ENCODE measurements at places on chromosomes 16 and 17.

DNA sequence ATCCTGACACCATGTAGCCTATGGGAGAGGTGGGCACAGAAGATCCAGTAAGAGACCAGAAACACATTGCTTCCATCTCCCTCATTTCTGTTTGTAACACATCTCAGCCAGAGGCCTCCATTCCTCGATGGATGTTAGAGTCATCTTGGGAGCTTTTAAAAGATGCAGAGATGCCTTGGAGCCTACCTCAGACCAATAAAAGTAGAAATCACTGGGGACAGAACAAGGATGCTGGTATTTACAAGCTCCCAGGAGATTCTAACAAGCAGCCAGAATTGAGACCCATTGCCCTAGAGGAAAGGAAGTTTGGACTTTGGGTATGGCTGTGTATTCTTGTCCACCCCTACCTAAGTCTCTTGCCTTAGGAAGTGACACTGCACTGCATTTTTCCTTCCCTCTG is 40.8 kb downstream of the HS3ST3A1 start:
- no peak for DNase-seq

DNA sequence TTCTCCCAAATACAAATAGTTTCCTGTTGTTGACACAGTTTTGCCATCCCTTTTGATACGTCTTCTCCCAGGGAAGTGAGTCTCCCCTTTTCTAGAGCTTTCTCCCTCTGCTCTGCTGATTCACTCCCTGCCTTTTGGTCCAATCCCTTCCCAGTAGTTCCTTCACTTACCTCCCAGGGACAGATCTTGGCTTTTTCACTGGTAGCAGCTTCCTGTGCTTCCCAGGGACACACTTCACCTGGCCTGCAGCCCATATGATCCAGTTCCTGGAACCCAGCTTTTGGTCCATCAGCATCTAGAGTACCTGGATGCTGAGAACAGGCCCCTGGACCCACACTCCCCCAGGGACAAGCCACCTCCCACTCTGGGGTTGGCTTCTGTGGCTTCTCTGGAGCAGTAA is 15.8 kb downstream of the GPR179 start:
- DNase-seq = no peak

GRCh38 chr16:52398021-52398420 is 148.9 kb downstream of the TOX3 start:
- no peak for DNase-seq

- no peak for DNase-seq
Observed at GRCh38 chr17:6172642-6173330, 102.6 kb downstream of the WSCD1 start.

GRCh38 chr16:84643180-84643583 is 5.1 kb upstream of the KLHL36 start:
- no peak for DNase-seq

DNA sequence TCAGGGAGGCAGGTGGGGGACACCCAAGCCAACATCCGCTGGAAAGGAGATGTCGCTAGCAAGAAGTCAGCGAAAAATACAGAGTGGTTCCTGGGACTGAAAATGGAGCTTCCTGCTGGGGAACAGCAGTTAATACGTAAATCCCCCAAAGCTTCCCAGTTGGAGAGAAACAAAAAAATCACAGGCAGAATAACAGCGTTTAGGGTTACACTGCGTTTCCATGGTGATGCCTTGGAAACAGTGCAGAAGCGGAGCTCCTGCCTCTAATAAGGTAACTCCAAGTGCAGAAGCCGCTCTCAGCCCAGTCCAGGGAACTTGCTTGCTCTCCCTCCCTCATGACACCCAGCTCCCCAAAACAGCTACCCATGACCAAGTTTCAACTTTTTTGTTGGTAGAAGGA is 73.4 kb downstream of the PLD6 start:
- DNase-seq = no peak

GRCh38 chr17:60640503-60640902 is 37.1 kb upstream of the BCAS3 start:
- DNase-seq = peak; percentile 43

- DNase-seq = no peak
Observed at GRCh38 chr16:1916640-1916990, 1.6 kb downstream of the HS3ST6 start.

- no peak for DNase-seq
Observed at GRCh38 chr17:39607851-39608130, at the start of gene NEUROD2. Gene NEUROD2 (minus strand): TSS chr17:39607920. CDS start chr17:39606599, 1,321 bp downstream.

DNA sequence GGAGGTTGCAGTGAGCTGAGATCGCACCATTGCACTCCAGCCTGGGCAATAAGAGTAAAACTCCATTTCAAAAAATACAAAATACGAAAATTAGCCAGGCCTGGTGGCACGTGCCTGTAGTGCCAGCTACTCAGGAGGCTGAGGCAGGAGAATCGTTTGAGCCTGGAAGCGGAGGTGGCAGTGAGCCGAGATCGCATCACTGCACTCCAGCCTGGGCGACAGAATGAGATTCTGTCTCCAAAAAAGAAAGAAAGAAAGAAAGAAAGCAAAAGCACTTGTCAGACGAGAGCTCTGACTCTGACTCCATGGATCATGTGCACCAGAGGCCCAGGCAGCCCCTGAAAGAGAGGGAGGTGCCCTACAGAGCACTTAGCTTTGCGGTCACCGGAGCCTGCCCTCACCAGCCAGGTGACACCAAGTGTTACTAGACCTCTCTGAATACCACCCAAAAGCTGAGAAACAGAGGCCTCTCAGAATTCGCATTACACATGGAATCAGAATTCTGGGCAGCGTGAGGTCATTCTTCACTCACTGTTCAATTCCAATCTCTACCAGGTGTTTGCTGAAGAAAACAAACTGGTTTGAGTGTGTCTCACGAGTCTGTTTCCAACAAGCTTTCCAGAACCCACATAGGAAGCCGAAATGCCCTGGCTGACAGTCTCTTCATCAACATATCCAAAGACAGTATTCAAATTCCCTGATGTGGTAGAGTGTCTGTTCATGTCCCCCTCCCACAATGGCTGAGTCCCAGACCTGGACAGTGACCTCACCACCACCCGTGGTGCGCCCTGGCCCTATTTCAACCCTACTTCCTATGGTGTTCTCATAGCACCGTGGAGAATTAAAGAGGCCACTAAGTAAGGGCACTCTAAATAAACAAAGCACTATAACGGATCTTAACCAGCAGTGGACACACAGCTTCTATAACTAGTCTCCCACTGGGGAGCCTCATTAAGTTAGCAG is 1.5 kb downstream of the FLCN start:
- DNase-seq = peak; percentile 64

GRCh38 chr17:36205637-36206485 is 5.0 kb upstream of the CCL4L2 start:
- DNase-seq = no peak

- no peak for DNase-seq
Observed at GRCh38 chr17:31724026-31724425, 135.0 kb downstream of the COPRS start.

DNA sequence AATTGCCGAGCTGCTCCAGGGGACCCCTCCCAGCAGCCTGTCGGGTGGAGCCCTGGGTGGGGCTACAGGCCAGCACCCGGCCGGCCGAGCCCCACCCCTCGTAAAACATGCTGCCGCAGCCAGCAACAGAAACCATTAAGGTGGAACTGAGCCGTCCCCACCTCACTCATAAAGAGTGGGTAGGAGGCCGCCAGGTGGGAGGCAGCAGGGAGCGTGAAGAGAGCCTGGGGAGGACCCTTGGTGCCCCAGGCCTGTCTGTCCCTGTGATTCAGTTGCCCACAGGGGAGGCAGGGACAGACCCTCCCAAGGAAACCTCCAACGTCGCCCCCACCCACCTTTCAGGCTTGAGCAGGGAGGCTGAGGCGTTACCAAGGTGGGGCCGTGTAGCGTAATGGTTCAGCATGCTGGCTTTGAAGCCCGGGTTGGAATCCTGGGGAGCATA is 8.4 kb downstream of the FOXN1 start:
- no peak for DNase-seq

DNA sequence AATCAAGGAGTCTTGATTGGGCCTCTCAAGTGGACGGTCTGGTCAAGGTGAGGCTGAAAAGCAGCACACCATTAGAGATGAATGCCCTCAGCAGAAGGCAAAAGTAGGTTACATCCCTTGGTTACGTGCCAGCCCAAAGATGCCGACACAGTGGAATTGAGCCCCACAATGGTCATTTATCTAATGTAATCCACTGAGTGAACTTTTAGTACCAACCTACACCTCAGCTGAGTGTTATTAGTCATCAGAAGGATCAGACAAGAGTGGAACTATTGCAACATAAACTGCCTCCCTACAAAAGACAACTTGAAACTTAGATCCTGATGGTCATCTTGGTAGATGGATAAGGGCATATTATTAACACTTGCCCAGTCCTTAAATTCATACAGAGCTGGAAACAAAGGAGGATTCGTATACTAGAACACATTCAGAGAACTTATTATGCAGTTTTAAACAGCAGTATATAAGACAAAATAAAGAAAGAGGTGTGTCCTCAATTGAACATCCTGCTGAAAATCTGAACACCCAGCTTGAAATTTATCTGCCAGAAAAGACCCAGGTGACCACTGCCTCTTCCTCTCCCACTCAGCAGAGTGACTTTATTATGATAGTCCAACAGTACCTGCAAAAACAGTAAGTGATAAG is 2.8 kb downstream of the DCUN1D3 start:
- no peak for DNase-seq

GRCh38 chr17:521183-521525 is 168.5 kb upstream of the RPH3AL start:
- no peak for DNase-seq

DNA sequence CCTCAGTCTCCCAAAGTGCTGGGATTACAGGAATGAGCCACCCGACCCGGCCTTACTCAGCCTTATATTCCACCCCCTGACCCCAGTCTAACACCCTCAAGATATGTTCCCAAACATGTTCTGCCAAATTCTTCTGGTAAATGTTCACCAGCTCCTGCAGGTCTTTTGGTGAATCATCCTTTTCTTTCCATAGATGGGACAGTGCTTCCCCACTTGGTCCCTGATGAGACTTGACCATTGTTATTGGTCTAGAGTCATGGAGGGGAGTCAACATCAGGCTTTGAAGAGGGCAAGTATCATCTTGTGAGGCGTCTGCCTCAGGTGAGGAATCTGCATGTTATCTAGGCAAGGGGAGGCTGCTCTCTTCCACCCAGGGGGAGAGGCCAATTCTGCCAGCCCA is 10.4 kb upstream of the RUNDC3A start:
- no peak for DNase-seq

- no peak for DNase-seq
Observed at GRCh38 chr17:14306596-14306995, 5.7 kb downstream of the HS3ST3B1 start.

DNA sequence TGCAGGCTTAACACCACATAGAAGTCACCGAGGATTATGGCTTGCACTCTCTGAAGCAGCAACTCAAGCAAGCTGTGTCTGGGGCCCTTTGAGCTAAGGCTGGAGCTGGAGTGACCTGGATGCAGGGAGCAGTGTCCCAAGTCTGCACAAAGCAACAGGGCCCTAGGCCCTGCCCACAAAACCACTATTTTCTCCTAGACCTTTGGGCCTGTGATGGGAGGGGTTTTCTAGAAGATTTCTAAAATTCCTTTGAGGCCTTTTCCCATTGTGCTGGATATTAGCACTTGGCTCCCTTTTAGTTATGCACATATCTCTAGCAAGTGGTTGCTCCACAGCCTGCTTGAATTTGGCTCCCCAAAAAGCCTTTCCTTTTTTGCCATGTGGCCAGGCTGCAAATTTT is 44.5 kb downstream of the KCNJ16 start:
- no peak for DNase-seq

DNA sequence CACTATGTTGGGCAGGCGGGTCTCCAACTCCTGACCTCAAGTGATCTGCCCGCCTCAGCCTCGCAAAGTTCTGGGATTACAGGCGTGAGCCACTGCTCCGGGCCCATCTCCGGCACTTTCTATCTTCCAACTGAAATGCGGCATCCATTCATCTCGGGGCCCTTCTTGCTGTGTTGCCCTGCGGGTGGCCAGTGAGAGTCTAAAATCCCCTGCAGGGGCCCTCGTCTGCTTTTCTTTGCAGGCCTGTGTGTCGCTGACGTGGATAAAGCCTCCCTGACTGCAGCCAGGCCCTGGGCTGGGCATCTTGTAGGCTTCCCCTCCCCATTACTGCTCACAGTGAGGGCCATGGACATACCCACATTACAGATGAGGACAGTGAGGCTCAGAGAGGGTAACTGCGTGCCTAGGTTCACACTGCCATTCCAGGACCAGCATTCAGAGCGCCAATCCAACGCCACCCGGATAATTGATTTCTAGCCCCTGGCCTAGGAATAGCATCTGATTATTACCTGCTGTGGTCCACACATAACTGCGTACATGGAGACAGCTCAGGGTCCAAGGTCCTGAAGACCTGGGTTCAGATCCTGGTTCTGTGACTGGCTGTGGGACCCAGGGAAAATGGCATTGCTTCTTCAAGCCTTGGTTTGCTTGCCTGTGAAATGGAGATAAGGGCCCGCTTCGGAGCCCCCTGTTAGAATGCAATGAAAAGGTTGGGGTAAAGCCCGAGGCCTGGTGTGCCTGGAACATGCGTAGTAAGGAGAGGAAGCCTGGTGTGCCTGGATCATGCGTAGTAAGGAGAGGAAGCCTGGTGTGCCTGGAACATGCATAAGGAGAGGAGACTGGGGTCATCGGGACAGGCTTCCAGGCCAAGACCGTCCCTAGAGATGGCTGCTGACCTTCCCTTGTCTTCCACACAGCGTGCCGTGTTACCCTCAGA is 25.0 kb downstream of the CRISPLD2 start:
- no peak for DNase-seq

- DNase-seq = no peak
Observed at GRCh38 chr17:40791787-40792436, 7.8 kb downstream of the KRT28 start.

- peak; percentile 75 for DNase-seq
Observed at GRCh38 chr16:2429771-2430663, 770 bp downstream of the CCNF start.

- DNase-seq = no peak
Observed at GRCh38 chr17:49000943-49001342, 3.8 kb downstream of the IGF2BP1 start.

- no peak for DNase-seq
Observed at GRCh38 chr17:17413215-17413792, 63.5 kb upstream of the MED9 start.

GRCh38 chr16:50838885-50839284 is 97.0 kb downstream of the CYLD start:
- DNase-seq = no peak

DNA sequence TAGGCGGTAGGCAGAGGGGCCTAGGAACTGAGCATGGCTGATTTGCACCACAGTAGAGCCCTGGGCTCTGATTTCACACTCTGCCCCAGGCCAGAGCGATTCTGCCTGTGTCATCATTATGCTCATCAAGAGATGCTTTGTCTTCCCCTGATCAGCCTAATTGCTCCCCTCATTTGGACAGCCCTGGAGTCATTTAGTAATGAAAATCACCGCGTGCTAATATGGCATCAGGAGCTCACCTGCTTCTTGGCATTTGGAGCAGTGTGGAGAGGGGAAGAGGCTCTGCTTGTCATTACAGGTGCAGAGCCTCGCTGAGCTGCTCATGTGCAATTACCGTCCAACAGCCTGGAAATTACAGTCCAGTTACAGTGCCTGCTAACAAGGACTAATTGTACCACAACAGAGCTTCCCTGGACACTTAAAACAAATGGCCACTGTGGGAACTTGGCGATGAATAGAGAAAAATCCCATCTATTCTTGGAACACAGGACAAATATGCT is 157.1 kb upstream of the WSCD1 start:
- DNase-seq = no peak

Measured in activated CD4-positive, alpha-beta T cell treated with anti-CD3 and anti-CD28 coated beads, Interleukin-2, amount 10 ng/mL, durations not matched to agents 24 days and 14 days (primary cell).